K562 (cell line): ENCODE measurements at places on chromosomes 3 and 15. TPM values are rescaled to one million over a fixed set of nuclear protein-coding genes. Genes with fewer than 3 reads are reported as not detected.

ZDHHC23 gene
- total RNA-seq = 1.1 and 1.6 TPM in 2 replicates

GRCh38 chr3:73100741-73101559, 39.5 kb downstream of the EBLN2 start:
- no peak overlapping the region for H3K27ac ChIP-seq
- DNase-seq = peak; percentile 82
- no peak overlapping the region for H3K4me3 ChIP-seq
- no peaks in the 10 kb centered on the region for H3K36me3 ChIP-seq

GRCh38 chr15:51363383-51363782, 21.9 kb downstream of the GLDN start:
- DNase-seq = no peak
- no peak overlapping the region for H3K4me3 ChIP-seq
- no peaks in the 10 kb centered on the region for H3K4me1 ChIP-seq
- peaks cover 24% of the 10 kb centered on the region for H3K27me3 ChIP-seq
- H3K36me3 ChIP-seq = no peaks in the 10 kb centered on the region

DNA sequence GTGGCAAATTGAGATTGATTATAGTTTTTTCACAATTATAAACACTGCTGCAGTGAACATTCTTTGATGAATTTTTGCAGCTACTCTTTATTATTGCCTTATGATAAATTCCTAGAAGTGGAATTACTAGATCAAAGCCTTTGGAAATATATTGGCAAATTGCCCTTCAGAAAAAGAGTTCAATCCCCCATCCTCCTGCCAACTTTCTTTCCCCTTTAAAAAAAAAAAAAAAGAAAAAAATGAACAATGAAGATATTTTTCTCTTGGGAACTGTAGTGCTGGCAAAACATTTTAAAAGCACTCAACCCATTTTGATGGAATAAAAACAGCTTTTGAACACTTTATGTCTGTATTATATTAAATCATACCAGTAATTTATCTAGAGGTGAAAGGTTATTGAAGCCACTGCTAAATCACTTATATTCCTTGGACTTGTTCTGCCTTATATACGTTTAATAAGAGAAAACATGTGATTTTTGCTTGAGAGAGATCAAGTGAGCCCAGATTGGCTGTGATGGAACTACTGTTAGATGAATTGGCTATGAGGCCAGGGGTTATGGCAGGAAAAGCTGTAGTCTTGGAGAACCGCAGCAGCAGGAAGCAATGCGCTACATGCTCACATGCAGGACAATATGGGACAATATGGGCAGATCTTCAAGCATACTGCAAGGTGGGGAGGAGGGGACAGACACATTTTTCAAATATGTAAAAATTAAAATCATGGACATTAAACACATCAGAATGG, 212.8 kb upstream of the C2CD4B start:
- peaks cover 3% of the 10 kb centered on the region; the same call in 1 of the 3 replicates for H3K27me3 ChIP-seq
- DNase-seq = no peak
- no peaks in the 10 kb centered on the region; the same call in 1 of the 2 replicates for H3K4me1 ChIP-seq
- H3K36me3 ChIP-seq = no peaks in the 10 kb centered on the region

DNA sequence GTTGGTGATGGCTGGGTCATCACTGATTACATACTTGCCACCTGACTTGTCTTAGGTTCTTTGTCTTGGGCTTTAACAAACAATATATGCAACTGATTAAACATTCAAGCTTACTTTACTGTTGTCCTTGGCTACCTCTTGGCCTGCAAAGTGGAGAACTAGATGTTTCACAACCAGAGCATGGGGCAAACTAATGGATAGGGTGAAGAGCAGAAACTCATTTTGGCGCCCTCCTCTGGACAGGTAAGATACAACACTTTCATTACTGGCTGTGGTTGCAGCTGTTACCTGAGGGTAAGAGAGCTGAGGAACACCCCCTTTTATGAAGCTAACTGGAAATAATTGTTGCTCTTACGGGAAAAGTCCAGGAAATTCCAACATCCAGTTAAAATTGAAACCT, 262.1 kb downstream of the NAALADL2 start:
- no peaks in the 10 kb centered on the region for H3K4me1 ChIP-seq
- H3K27ac ChIP-seq = no peak overlapping the region
- DNase-seq = no peak
- H3K36me3 ChIP-seq = no peaks in the 10 kb centered on the region

- H3K27me3 ChIP-seq = no peaks in the 10 kb centered on the region
- no peak for DNase-seq
- H3K4me1 ChIP-seq = no peaks in the 10 kb centered on the region; the same call in 1 of the 2 replicates
- no peak overlapping the region for H3K4me3 ChIP-seq
- H3K27ac ChIP-seq = no peak overlapping the region
Measured at GRCh38 chr3:50118237-50118636, 29.5 kb downstream of the RBM5 start.

TMEM44 gene
- 16.9 and 18.1 TPM in 2 replicates for total RNA-seq

- H3K27me3 ChIP-seq = no peaks in the 10 kb centered on the region; the same call in none of the 2 replicates
- H3K27ac ChIP-seq = no peak overlapping the region
- no peaks in the 10 kb centered on the region for H3K4me1 ChIP-seq
- H3K36me3 ChIP-seq = no peaks in the 10 kb centered on the region
Measured at GRCh38 chr15:23497710-23498111, 50.7 kb upstream of the GOLGA6L2 start.

DNA sequence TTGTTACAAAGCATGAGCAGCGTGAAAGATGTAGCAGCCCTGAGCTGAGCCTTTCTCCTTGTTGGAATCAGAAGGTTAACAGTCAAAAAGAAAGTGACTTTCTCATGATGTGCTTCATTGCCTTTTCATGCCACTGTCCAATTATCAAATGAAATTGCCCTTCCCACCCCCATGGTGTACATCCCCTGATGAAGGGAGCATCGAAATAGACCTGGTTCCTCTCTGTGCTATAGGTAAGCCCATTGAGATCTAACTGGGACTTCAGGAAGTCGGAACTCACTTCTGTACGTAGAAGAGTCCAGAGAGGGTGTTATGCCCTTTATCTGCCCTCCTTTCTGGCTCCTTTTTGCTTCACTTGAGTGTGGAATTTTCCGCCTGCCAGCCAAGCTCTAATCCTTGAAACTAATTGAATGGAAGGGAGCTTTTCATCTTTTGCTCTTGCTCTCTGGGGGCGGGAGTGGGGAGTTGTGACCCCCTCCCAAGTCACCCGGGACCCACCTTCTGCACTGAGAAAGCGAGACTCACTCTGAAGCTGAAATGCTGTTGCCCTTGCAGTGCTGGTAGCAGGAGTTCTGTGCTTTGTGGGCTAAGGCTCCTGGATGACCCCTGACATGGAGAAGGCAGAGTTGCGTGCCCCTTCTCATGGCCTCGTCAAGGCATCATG, 20.9 kb downstream of the ABHD6 start:
- H3K4me3 ChIP-seq = no peak overlapping the region
- H3K27me3 ChIP-seq = no peaks in the 10 kb centered on the region
- DNase-seq = no peak
- H3K4me1 ChIP-seq = no peaks in the 10 kb centered on the region

B4GALT4 gene
- 10.2 and 13.1 TPM in 2 replicates for total RNA-seq

PATL2 gene
- total RNA-seq = 0.60 and 0.86 TPM in 2 replicates

- no peak for DNase-seq
- no peak overlapping the region for H3K27ac ChIP-seq
- H3K4me3 ChIP-seq = no peak overlapping the region
- no peaks in the 10 kb centered on the region for H3K4me1 ChIP-seq
- peaks cover 30% of the 10 kb centered on the region; the same call in 2 of the 3 replicates for H3K36me3 ChIP-seq
Measured at GRCh38 chr3:108064293-108064887, 26.4 kb downstream of the CD47 start.

DNA sequence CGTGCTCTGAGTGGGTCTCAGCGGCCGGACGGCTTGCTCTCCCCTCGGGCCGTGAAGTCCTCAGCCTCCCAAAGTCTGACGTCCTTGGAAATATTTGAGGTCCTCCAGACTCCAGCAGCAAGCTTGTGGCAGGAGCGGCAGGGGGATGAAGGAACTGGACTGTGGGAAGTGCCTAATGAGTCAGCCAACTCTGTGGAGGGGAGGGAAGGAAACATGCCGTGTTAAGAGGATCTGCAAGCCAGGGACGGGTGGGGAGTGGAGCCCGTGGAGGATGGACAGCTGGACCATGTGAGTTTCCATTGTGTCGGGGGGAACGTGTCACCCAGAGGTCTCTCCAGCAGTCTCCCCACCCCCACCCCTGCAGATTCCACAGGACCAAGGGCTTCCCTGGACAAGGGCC, 39.4 kb upstream of the IDH2 start:
- H3K27ac ChIP-seq = peak overlapping the region; percentile 83
- H3K4me3 ChIP-seq = no peak overlapping the region
- H3K36me3 ChIP-seq = no peaks in the 10 kb centered on the region
- peaks cover 35% of the 10 kb centered on the region for H3K4me1 ChIP-seq

GRCh38 chr3:14839236-14839635, 20.5 kb downstream of the FGD5 start:
- H3K4me1 ChIP-seq = peaks cover 29% of the 10 kb centered on the region
- H3K4me3 ChIP-seq = no peak overlapping the region
- no peak for DNase-seq
- H3K36me3 ChIP-seq = no peaks in the 10 kb centered on the region
- peaks cover 12% of the 10 kb centered on the region for H3K27me3 ChIP-seq
- no peak overlapping the region for H3K27ac ChIP-seq

GRCh38 chr3:188531210-188531609, 377.3 kb downstream of the LPP start:
- H3K36me3 ChIP-seq = no peaks in the 10 kb centered on the region
- no peaks in the 10 kb centered on the region for H3K27me3 ChIP-seq
- no peak overlapping the region for H3K4me3 ChIP-seq
- no peaks in the 10 kb centered on the region for H3K4me1 ChIP-seq
- H3K27ac ChIP-seq = no peak overlapping the region

DNA sequence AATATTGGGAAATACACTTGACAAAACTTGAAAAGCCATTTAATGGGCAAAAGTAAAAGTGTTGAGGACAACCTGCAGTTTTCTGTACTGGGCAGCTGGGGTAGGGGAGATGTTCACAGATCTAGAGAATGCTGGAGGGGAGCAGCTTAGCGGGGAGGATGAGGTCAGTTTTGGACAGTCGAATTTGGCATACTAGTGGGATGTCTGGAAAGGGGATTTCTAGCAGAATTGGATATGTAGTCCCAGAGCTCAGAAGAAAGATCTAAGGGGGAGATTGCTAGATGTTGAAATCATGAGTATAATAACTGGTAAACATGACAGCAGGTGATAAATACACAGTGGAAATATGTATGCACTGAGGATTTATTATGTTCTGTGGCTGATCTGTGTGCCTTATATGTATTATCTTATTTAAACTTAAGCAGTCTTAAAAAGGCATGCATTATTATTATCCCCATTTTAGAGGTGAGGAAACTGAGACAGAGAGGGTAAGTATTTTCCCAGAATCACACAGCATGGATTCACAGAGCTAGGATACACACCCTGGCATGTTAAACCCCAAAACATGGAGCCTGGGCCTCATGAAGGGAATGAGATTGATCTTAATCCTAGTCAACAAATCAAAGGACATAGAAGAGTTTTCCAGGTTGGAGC, 42.7 kb downstream of the TLNRD1 start:
- peaks cover 7% of the 10 kb centered on the region; the same call in 2 of the 3 replicates for H3K4me1 ChIP-seq
- no peak for DNase-seq
- no peaks in the 10 kb centered on the region for H3K36me3 ChIP-seq
- H3K4me3 ChIP-seq = no peak overlapping the region

- no peak overlapping the region for H3K27ac ChIP-seq
- H3K27me3 ChIP-seq = no peaks in the 10 kb centered on the region
- H3K36me3 ChIP-seq = no peaks in the 10 kb centered on the region
- no peak for DNase-seq
Measured at GRCh38 chr3:108030960-108031359, 59.9 kb downstream of the CD47 start.

- no peak overlapping the region for H3K4me3 ChIP-seq
- no peaks in the 10 kb centered on the region for H3K27me3 ChIP-seq
- DNase-seq = no peak
- H3K4me1 ChIP-seq = peaks cover 3% of the 10 kb centered on the region; the same call in 2 of the 3 replicates
- peaks cover 16% of the 10 kb centered on the region; the same call in 2 of the 3 replicates for H3K36me3 ChIP-seq
Measured at GRCh38 chr3:171088496-171088895, 62.0 kb upstream of the SLC2A2 start.
